Bronchial epithelial cell (primary cell): ENCODE measurements at places on chromosomes 4 and X. TPM values are rescaled to one million over a fixed set of nuclear protein-coding genes. Genes with fewer than 3 reads are reported as not detected.

The CT45A1 gene
- total RNA-seq, result not detected in 2 replicates

The TNIP3 gene
- total RNA-seq, result not detected in 2 replicates

The AFM gene
- total RNA-seq, result not detected in 2 replicates

The SRPK3 gene
- under 0.01 and 0.26 TPM in 2 replicates for total RNA-seq

The TGIF2LX gene
- not detected in 2 replicates for total RNA-seq

The CSAG3 gene
- not detected in 2 replicates for total RNA-seq

The CPE gene
- total RNA-seq, result 24.0 and 48.3 TPM in 2 replicates

The IL21 gene
- not detected in 2 replicates for total RNA-seq

The YY2 gene
- 0.79 and 1.3 TPM in 2 replicates for total RNA-seq

The OTC gene
- not detected in 2 replicates for total RNA-seq

The PNMA6F gene
- total RNA-seq, result not detected in 2 replicates

The KLHL4 gene
- 0.13 and 0.26 TPM in 2 replicates for total RNA-seq

The KLHL34 gene
- not detected in 2 replicates for total RNA-seq

The DDX53 gene
- not detected in 2 replicates for total RNA-seq

The KIF4A gene
- 0.26 and 0.64 TPM in 2 replicates for total RNA-seq

The DUSP9 gene
- total RNA-seq, result 0.77 and 1.3 TPM in 2 replicates

The MAGED4 gene
- 0.26 TPM in 1 of 2 replicates, not detected in the other for total RNA-seq

The TRIM61 gene
- total RNA-seq, result 0.26 and 1.1 TPM in 2 replicates

The CHIC2 gene
- total RNA-seq, result 36.1 and 42.2 TPM in 2 replicates

The ACE2 gene
- total RNA-seq, result 1.2 TPM in 1 of 2 replicates, not detected in the other

The PRSS12 gene
- total RNA-seq, result 24.2 and 33.7 TPM in 2 replicates

The HTR2C gene
- not detected in 2 replicates for total RNA-seq

The FSTL5 gene
- total RNA-seq, result not detected in 2 replicates

The LRP2BP gene
- 0.53 and 0.64 TPM in 2 replicates for total RNA-seq

The GYPB gene
- total RNA-seq, result not detected in 2 replicates

The CT45A10 gene
- total RNA-seq, result not detected in 2 replicates

The CTAG2 gene
- not detected in 2 replicates for total RNA-seq

The IL3RA gene
- not detected in 2 replicates for total RNA-seq

The TLR3 gene
- total RNA-seq, result 0.26 and 0.38 TPM in 2 replicates

The RNF175 gene
- total RNA-seq, result under 0.01 TPM in 1 of 2 replicates, not detected in the other

The GRID2 gene
- total RNA-seq, result not detected in 2 replicates

The NKX3-2 gene
- total RNA-seq, result under 0.01 TPM in 1 of 2 replicates, not detected in the other

The POU4F2 gene
- not detected in 2 replicates for total RNA-seq

The HTN1 gene
- total RNA-seq, result not detected in 2 replicates

The RAB33A gene
- 0.13 and 0.26 TPM in 2 replicates for total RNA-seq

The NUDT10 gene
- total RNA-seq, result 0.64 and 0.79 TPM in 2 replicates

The MTTP gene
- total RNA-seq, result under 0.01 and 0.38 TPM in 2 replicates

The EVC2 gene
- total RNA-seq, result 8.2 and 9.5 TPM in 2 replicates
